ENCODE measurements at places on chromosomes 13 and 19.

GRCh38 chr13:98622931-98623331 is 46.0 kb upstream of the STK24 start:
- DNase-seq, result no peak

- no peak for DNase-seq
These were observed 396.9 kb upstream of the SLITRK5 start for GRCh38 chr13:87274209-87274819.

DNA sequence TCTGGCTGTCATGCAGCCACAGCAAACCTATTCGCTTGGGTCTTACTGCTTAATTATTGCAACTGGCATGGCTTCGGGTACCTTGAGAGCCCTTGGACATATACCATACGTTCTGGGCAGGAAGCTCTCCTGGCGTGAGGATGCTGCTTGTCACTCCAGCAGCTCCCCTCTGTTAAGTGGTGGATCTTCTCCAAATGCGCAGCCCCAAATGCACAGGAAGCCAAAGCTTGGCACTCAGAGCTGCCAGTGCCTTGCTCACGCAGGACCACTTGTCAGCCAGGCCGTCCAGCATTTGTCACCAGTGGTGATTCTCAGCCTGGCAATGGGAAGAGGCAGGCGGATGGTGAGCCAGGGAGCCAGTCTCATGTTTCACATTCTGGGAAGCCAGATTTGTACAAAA is 158.6 kb downstream of the KATNAL1 start:
- no peak for DNase-seq

GRCh38 chr13:37833411-37833810 is 36.2 kb downstream of the TRPC4 start:
- no peak for DNase-seq

DNA sequence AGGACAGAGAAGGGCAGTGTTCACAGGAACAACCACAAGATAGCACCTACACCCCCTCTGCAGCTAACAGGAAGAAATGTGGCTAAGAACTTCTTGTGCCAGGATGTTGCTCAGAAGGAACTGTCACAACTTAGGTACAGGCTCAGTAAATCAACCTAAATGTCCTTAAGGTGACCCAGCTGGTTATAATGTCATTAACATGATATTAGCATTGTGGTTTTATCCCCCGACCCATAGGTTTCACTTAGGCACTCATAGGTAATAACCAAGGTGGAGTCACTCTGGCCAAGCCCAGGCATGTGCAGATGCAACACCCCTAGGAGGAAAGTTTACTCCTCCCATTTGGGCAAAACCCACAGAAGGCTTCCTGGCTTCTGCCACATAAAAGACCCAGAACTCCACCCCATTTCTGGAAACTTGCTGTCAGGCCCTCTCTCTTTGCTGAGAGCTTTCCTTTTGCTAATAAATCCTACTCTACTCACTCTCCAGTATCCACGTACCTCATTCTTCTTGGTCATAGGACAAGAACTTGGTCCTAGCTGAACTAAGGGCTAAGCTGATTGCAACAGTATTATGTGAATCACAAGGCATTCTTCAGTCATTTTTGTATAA is 951.3 kb downstream of the SLITRK5 start:
- DNase-seq, result no peak

DNA sequence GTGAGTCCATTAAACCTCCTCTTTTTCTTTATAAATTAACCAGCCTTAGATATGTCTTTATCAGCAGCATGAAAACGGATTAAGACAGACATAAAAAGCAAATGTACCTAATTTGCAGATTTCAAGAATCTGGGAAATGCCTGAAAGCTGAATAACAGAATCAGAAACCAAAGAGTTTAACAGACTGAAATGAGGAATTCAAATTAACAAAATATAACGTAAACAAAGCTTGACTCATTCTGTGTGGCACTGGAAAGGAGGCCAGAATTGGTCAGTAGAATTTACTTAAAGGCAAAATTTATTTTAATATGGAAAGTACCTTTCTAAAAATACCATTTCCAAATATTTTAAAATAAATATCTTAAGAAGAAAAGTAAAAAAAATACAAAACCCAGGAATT is 540.6 kb upstream of the HTR2A start:
- DNase-seq, result no peak

DNA sequence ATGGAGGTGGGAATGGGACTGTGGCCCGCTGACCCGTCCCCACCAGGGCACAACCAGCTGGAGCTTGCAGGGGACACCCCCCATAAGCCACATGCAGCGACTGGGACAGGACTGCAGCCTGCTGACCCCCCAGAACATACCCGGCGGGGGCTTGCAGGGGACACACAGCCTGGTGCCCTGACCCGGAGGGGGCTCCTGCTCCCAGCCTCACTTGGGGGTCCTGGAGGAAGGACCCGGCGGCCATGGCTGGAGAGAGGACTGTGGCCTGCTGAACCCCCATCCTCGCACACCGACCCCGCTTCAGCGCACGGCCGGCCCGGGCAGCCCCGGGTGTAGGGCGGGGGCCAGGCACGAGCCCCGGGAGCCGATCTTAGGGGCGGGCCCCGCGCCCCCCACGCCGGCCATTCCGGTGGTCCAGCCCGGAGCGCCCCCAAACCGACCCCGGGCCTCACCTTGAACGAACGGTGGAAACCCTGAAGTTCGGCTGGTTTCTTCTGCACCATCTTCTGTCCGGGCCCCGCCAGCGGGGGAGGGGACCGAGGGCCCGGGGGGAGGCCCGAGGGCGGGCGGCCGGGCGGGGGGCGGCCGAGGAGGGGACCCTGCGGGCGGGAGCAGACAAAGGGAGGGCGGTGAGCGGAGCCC is 574 bp downstream of the MKNK2 start:
- no peak for DNase-seq

DNA sequence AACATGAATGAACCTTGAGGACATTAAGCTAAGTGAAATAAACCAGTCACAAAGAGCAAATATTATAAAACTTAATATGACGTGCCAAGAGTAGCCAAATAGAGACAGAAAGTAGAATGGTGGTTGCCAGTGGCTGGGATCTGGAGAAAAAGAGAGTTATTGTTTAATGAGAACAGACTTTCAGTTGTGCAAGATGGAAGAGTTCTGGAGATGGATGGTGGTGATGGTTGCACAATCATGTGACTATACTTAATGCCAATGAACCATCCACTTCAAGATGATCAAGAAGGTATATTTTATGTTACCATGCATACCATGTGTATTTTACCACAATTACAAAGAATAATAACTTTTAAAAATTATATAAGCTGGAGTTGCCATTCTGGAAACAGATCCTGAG is 65.7 kb upstream of the MTIF3 start:
- DNase-seq, result no peak

DNA sequence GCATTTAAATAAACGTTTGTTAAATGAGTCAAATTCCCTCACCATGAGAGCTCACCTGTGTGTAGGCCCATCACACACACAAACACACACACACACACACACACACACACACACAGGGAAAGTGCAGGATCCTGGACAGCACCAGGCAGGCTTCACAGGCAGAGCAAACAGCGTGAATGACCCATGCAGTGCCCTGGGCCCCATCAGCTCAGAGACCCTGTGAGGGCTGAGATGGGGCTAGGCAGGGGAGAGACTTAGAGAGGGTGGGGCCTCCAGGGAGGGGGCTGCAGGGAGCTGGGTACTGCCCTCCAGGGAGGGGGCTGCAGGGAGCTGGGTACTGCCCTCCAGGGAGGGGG is 8.5 kb upstream of the CEACAM5 start:
- no peak for DNase-seq

DNA sequence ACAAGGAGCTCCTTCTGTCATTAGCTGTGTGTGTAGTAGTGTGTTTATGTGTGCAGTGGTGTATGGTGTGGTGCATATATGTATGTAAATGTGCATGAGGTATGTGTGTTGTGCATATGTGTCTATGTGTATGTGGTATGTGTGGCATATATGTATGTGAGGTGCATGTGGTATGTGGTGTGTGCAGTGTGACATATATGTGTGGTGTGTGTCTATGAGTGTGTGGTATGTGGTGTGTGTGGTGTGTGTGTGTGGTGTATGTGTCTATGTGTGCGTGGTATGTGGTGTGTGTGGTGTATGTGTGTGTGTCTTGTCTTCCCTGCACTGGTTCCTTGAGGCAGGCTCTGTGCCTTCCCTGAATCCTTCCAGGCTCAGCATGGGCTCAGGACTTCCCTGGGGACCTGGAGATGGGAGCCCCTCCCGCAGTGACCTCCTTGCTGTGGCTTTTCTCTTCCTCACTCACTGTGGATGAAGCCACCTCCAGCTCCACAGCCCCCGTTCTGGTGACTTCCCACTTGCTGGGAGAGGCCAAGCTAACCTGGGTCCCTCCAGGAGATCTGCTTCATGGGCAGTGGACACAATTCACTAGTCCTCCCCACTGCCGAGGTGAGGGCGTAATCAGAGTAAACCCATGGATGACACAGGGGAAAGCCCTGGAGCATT is 64.2 kb downstream of the CCDC70 start:
- DNase-seq, result no peak

DNA sequence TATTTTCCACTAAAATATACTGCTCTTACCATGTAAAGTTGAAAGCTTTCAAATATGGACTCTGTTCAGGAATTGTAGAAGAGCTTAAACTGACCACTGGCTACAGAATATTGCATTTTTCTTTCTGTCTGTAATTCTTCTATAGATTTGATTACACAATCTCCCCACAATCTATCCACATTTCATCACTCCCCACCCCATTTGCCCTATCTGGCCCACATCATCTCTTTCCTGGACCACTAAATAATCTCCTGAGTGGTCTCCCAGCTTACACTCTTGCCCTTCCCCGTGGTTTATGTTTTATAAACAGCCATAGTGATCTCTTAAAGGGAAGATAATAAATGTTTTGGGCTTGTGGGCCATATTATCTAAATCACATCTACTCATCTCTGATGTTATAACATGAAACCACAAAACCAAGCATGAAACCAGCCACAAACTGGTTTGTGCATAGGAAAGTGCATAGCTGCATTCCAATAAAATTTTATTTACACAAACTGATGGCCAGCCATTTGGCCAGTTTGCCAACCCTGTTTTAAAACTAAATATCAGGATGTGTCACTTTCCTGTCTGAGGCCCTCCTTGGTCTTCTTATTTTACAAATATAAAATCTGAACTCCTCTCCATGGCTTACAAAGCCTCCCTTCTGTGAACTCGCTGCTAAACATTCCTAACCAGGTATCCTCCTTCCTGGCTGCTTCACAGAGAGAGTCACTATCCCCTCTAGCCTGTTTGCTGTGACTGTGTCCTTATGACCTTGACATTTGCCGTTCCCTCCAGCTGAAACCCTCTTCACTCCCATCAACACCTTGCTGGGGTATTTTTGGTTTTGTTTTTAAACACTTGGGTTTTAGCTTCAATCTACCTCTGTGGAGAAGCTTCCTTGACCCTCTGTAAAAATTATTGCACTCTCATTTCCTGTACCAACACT is 500.9 kb downstream of the GPC6 start:
- no peak for DNase-seq

DNA sequence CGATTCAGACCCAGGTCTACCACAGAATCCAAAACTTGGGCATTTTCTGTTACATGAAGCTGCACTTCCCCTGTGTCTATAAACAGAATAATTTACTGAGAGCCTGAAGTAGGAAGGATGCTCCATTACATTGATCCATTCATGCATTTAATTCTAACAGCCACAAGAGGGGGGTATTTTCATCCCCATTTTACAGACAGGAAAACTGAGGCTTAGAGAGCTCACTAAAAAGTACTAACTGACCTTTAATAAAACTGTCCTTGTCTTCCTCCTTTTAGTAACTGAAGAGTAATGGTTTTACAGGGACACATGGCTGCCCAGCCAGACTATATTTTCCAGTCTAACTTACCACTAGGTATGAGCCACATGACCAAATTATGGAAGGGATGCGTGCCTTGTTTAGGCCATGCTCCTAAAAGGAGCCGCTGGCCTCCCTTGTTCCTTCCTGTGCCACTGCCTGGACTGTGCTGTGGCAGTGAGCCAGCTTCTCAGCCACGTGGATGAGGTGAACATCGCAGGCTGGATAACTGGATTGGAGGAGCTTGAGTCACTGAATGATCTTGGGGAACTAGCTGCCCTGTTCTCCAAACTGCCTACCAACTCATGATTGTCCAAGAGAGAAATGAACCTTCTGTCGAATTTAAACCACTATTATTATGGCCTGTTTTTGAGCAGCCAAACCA is 108.3 kb downstream of the DOCK9 start:
- no peak for DNase-seq

DNA sequence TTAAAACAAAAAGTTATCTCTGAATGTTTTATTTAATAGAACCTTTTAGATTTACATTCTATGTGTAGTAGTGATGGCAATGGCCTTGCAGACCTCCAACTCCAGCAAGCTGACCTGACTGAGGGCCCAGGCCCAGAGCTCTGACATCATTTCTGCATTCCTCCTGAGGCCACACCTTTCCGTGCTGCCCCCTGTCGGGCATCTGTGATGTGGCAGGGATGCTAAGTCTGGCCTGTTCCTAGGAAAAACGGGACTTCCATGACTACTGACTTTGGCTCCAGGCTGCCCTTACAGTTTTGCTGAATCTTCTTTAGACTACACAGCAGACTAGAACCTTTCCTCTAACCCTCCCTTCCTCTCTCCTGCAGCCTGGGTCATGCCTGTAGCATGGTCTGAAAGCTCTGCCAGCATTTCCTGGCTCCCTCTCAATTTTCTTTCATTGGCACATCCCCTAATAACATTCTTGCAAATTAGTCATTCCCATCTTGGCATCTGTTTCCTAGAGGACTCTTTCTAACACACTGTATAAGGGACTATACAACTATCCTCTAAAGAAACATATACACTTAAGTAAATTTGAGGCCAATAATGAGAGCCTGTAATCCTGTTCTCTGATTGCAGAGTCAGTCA is 249.1 kb downstream of the GPC5 start:
- DNase-seq, result no peak

- DNase-seq, result no peak
These were observed 15.8 kb downstream of the ZNF574 start for GRCh38 chr19:42091742-42092141.

DNA sequence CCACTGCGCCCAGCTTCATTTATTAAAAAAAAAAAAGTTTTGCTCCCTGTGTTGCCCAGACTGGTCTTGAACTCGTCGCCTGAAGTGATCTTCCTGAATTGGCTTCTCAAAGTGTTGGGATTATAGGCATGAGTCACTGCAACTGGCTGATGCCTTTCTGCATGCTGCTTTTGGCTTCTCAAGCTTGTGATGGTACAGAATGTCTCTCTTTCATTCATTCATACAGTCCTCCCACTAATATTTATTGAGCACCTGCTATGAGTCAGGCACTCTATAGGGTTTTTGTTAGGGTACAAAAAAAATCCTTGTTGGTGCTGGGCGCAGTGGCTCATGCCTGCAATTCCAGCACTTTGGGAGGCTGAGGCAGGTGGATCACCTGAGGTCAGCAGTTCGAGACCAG is 9.0 kb downstream of the TSPAN16 start:
- DNase-seq, result no peak
